ENCODE measurements at places on chromosomes 2 and 18.

DNA sequence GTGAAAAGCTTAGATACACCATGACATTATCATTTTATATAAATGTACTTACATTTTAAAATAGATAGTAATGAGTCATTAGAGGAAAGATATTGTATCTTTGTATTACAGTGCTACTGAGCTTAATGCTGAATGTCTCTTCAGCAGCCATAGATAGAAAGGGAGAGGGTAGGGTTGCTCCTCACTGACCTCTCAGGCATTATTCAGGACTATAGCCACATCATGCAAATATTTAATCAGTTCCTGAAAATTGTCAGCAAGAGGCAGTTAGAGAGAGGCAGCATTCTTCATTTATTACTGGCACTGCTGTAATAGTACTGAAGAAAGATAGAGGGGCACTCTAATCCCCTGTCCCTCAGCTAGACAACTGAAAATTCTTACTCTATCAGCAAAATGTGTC lies 242.0 kb upstream of the TANK start:
- no peak for DNase-seq

DNA sequence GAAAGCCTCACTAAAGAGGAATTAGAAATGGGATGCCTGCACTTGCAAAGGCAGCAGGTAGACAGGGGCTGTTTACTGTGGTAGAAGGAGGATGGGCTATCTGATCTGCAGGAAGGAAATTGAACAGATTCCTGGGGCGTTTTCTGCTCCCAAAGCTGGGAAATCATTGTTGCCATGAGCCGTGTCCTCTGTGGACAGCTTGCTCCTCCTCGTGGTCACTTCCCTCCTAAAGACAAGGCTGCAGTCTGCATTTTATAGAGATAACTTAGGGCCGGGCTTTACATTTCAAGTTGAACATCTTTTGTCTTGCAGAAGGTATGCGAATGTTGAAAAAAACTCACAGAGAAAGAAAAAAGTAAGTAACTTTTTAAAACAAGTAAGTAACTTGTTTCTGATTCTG lies 50.9 kb downstream of the DCDC2C start:
- no peak for DNase-seq

DNA sequence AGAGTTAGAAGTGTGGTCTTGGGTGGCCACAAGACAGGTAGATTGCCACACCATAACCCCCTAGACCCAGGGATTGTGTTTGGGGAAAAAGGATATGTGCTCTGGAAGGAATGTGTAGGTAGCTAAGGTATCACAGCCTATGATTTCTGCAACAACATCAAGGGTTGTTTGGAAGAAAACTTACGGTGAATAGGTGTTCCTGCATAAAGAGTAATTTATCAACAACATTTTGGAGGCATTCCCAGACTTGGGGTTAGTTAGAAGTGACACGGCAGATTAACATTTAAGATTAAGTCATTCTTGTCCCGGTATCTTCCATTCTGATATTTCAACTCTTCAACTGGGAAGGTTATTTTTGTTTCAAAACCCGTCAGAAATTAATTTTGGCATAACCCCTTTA lies 65.5 kb downstream of the SPP2 start:
- DNase-seq = no peak

GRCh38 chr18:51727780-51728179 lies 530.3 kb upstream of the MEX3C start:
- no peak for DNase-seq

DNA sequence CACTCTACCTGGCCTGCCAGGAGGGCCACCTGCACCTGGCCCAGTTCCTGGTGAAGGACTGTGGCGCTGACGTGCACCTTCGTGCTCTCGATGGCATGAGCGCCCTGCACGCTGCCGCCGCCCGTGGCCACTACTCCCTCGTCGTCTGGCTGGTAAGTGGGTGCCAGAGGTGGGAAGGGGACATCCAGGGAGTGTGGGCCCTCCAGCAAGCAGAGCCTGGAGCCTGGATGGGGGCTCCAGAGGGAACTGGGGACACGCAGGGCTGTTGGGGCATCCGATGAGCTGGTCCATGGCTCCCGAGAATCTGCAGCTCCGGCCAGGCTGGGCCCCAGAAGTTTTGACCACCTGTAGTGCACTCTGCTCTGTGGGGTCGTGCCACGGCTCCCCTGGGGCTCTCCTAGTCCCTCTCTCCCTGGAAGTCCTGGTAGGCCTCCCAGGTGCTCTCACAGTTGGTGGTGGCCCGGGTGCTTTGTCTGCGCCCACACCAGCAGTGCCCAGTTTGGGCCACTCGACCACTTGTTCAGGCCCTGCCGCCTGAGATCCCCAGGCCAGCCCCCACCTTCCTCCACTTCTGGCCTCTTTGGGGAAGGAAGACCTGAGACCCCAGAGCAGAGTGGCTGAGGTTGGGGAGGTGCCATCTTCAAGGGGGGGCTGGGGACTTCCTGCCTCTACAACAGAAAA lies 4.7 kb downstream of the ESPNL start:
- DNase-seq = no peak

DNA sequence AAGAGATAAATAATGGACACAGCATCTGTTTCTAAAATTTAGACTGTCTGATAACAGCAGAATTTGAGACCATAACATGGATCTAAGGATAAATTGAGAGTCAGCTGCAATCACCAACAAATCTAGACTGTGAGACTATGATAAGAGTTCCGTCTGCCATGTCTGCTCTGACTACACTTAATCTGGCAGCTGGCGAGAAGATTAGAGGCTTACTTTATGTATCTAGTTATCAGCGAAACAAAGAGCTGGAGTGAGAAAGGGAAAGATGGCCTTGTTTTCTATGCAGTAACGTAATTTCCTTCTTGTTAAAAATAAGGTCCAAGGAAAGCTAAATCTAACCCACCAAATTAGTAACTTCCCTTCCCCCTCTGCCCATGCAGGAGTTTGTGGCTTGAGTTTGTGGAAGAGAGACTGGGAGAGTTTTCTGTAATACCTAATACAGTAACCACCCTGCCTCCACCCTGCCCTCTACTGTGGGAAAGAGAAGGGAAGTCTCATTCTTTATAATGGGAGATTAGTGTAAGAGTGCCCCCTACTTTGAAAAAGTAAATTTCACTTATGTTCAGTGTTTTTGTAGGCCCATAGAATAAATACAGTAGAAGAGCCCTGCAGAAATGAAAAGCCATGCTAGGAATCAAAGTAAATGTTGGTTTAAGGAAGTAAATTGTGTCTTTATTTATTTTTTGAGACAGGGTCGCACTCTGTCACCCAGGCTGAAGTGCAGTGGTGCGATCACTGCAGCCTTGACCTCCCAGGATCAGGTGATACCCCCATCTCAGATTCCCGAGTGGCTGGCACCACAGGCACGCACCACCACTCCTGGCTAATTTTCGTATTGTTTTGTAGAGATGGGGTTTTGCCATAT lies 27.5 kb downstream of the EML4 start:
- peak; percentile 46 for DNase-seq

GRCh38 chr2:169222665-169223064 lies 139.7 kb downstream of the LRP2 start:
- DNase-seq = no peak

DNA sequence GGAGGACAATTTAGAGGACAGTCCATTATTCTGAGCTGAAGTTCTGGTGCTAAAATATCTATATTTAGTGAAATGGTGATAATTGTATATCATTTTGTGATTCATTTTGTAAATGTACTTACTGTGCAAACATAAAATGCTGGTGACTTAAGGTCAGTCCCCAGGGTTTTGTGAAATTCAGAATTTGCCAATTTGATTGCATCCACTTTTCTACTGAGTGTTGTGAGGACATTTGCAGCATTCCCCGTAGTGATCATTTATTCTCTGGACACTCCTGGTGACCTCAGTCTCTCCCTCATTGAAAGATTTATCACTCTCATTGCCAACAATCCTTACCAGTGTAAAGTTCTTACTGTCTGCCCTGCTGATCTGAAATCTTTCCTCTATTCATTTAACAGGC lies 98.2 kb downstream of the SOCS6 start:
- no peak for DNase-seq

- no peak for DNase-seq
Measured at GRCh38 chr2:106144621-106145331, 49.3 kb downstream of the UXS1 start.

DNA sequence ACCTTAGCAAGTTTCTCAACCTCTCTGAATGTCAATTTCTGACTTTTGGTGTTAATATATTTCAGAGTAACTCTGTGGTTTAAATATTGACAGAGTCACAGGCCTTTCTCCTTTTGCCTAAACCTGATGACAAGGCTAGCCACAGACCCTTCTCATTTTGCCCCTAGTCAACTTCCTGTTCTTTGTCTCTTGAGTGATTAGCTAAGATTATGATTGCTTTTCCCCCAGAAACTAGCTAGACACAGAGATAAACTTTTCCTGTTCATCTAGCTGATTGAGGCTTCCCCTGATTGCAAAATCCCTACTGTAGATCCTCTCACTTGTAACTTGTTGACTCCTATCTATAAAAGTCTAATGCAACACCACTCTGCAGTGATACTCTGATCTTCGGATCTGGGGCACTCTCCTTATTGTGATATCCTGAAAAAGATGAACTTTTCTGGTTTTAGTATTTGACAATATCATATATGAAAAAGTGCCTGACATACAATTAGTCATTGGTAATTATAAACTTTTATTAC lies 241.4 kb downstream of the ZNF385B start:
- no peak for DNase-seq

- peak; percentile 65 for DNase-seq
Measured at GRCh38 chr2:27249891-27250651, 12.8 kb downstream of the SLC30A3 start.

- DNase-seq = no peak
Measured at GRCh38 chr2:16330982-16331381, 334.7 kb downstream of the CYRIA start.

DNA sequence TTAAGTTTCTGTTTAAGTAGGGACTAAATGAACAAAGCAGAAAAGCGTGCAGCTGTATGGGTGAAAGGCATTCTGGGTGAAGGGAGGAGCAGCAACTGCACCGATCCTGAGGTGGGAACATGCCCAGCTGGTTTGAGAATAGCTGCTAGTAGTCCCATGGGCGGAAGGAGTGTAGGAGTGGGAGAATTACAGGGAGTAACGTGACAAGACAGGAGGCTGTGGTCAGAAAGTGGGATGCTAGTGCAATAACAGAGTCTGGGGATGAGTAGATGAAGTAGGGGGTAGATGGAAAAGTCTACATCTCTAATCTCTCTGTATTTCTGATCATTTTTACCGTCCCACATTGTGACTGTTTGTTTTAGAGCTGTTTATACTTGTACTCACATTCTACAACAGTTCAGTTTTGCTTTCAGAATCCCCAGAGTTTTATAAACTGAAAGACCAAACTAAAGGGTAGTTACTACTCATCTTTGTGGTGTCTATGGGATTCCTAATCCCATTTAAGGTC lies 118.9 kb downstream of the LCLAT1 start:
- DNase-seq = no peak

GRCh38 chr18:9860682-9861081 lies 25.1 kb upstream of the TXNDC2 start:
- no peak for DNase-seq

DNA sequence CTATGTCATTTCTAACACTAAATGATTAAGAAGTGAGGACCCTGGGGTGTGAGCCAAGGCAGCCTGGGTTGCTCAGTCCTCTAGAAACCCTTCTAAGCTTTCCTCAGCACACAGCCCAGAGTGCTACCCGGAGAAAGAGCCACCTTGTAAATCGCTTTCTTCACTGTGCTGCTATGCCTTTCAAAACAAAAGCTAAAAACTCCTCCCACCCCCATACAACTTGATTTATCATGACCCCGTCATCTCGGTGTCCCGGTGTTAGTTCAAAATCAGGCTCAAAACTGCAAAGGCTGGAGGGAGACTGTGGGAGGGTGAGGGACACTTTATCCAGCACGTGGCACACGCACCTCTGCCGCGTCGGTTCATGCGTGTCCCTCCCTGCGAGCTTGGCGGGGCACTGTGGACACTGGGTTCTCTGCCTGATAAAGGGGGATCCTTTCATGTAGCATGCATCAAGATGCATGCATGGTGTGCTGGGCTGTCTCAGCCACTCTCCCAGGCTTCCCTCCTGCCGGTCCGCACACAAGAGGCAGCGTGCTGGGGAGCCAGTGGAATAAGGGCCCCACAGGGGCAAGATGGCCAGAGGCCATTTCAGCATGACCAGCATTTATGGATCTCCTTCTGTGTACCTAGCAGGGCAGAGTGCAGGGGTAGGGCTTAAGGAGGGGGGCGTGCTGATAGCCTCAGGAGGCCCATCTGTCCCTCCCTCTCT lies 170.4 kb downstream of the SMAD7 start:
- DNase-seq = no peak

GRCh38 chr2:97733341-97734035 lies 20.1 kb downstream of the ZAP70 start:
- DNase-seq = no peak

GRCh38 chr2:179861027-179861415 lies 391 bp downstream of the ZNF385B start:
- DNase-seq = no peak

DNA sequence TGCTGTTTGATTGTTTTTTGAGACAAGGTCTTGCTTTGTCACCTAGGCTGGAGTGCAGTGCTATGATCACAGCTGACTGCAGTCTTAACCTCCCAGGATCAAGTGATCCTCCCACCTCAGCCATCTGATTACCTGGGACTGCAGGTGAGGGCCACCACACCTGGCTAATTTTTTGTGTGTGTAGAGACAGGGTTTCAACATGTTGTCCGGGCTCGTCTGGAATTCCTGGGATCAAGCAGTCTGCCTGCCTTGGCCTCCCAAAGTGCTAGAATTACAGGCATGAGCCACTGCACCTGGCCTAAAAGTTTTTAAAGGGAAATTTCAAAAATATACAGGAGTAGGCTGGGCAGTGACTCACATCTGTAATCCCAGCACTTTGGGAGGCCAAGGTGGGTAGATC lies 22.4 kb downstream of the CARF start:
- DNase-seq = no peak

- peak; percentile 78 for DNase-seq
Measured at GRCh38 chr2:58110765-58111164, 64.2 kb downstream of the VRK2 start.

DNA sequence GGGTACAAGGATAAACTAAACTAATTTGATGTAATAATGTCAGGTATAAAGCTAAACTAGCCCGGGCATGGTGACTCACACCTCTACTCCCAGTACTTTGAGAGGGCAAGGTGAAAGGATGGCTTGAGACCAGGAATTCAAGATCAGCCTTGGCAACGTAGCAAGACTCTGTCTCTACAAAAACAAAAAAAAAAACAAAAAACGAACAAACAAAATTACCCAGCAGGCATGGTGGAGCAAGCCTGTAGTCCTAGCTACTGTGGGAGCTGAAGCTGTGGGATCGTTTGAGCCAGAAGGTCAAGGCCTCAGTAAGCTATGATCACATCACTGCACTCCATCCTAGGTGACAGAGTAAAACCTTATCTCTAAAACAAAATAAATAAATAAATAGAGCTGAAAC lies 131.8 kb upstream of the KYNU start:
- DNase-seq = no peak

DNA sequence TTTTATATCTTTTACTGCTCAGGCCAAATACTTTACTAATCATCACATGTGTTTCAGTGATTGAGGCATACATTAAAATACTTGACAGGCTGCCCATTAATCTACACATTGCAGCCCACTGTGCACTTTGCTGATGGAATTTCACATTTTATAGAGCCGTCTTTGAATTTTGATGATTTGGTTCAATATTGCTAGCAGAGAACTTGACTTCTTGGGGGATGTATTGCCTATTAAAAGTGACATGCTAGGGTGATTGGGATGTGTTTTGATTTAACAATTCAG lies 1291.0 kb upstream of the GYPC start:
- DNase-seq = no peak

- DNase-seq = no peak
Measured at GRCh38 chr2:100616841-100617390, 54.1 kb downstream of the PDCL3 start.

- no peak for DNase-seq
Measured at GRCh38 chr2:37896319-37896718, 28.8 kb upstream of the RMDN2 start.

- DNase-seq = no peak
Measured at GRCh38 chr2:173463846-173464245, 109.2 kb downstream of the CDCA7 start.
